ENCODE measurements at places on chromosomes 11 and 22. TPM values are rescaled to one million over a fixed set of nuclear protein-coding genes. Genes with fewer than 3 reads are reported as not detected.

Gene MYO7A
- total RNA-seq, result 2.3 TPM

Gene SLC17A6
- not detected for total RNA-seq

Gene CNTF
- 1.3 TPM for total RNA-seq

Gene TEX12
- not detected for total RNA-seq

Gene ANO5
- total RNA-seq, result not detected

Gene ROM1
- 10.9 TPM for total RNA-seq

Gene TPH1
- 0.10 TPM for total RNA-seq

Gene OTOG
- not detected for total RNA-seq

Gene DCPS
- 63.2 TPM for total RNA-seq

Gene PLEKHA7
- 70.8 TPM for total RNA-seq

Gene DENND5A
- total RNA-seq, result 6.2 TPM

Gene OR8K1
- total RNA-seq, result not detected

Gene VPREB1
- not detected for total RNA-seq

Gene HMOX1
- total RNA-seq, result 14.9 TPM

Gene TOP3B
- total RNA-seq, result 37.0 TPM

Gene MTMR3
- 13.0 TPM for total RNA-seq

Gene OR4A16
- not detected for total RNA-seq

Gene CCDC86
- 56.4 TPM for total RNA-seq

Gene MS4A12
- not detected for total RNA-seq

Gene C11orf97
- not detected for total RNA-seq

Gene SCGB2A2
- not detected for total RNA-seq

Gene SLC29A2
- total RNA-seq, result 44.9 TPM

Gene YPEL4
- not detected for total RNA-seq

Gene GVQW3
- total RNA-seq, result 2.1 TPM

Gene FIBP
- total RNA-seq, result 303 TPM

Gene CARD18
- total RNA-seq, result not detected

Gene KCNQ1OT1
- 3.2 TPM for total RNA-seq

Gene SYCE3
- not detected for total RNA-seq

Gene RASGRP2
- not detected for total RNA-seq

Gene TMA7B
- total RNA-seq, result not detected

Gene DEUP1
- total RNA-seq, result not detected

Gene ALDH3B2
- total RNA-seq, result not detected

Gene C11orf91
- 0.31 TPM for total RNA-seq

Gene CDC42BPG
- 22.7 TPM for total RNA-seq

Gene RASSF10
- 33.8 TPM for total RNA-seq

Gene ESAM
- 31.1 TPM for total RNA-seq

Gene GP1BB
- total RNA-seq, result not detected
